Left lung (tissue), 14 donors: ENCODE measurements at places on chromosomes 16 and 17. TPM values are rescaled to one million over a fixed set of nuclear protein-coding genes. Genes with fewer than 3 reads are reported as not detected.

Gene ZFP1
- 21.6 TPM for polyA plus RNA-seq

Gene TPSD1
- polyA plus RNA-seq: not detected

Gene SAP30BP
- polyA plus RNA-seq: 101 TPM

Gene SLC7A5
- polyA plus RNA-seq: 13.7 TPM

Gene PYY
- 0.52 TPM for polyA plus RNA-seq

Gene FAM20A
- polyA plus RNA-seq: 7.3 TPM

Gene KRT27
- 0.38 TPM for polyA plus RNA-seq
